ENCODE measurements at places on chromosomes 11 and 22. TPM values are rescaled to one million over a fixed set of nuclear protein-coding genes. Genes with fewer than 3 reads are reported as not detected.

The NAV2 gene
- total RNA-seq = 1.8 TPM

GRCh38 chr22:49141761-49142160 lies 685.9 kb downstream of the BRD1 start:
- H3K4me3 ChIP-seq = no peak overlapping the region
- H3K27ac ChIP-seq = no peak overlapping the region
- peaks cover 24% of the 10 kb centered on the region for H3K27me3 ChIP-seq
- H3K36me3 ChIP-seq = no peaks in the 10 kb centered on the region

The EPS8L2 gene
- total RNA-seq = 11.4 TPM

DNA sequence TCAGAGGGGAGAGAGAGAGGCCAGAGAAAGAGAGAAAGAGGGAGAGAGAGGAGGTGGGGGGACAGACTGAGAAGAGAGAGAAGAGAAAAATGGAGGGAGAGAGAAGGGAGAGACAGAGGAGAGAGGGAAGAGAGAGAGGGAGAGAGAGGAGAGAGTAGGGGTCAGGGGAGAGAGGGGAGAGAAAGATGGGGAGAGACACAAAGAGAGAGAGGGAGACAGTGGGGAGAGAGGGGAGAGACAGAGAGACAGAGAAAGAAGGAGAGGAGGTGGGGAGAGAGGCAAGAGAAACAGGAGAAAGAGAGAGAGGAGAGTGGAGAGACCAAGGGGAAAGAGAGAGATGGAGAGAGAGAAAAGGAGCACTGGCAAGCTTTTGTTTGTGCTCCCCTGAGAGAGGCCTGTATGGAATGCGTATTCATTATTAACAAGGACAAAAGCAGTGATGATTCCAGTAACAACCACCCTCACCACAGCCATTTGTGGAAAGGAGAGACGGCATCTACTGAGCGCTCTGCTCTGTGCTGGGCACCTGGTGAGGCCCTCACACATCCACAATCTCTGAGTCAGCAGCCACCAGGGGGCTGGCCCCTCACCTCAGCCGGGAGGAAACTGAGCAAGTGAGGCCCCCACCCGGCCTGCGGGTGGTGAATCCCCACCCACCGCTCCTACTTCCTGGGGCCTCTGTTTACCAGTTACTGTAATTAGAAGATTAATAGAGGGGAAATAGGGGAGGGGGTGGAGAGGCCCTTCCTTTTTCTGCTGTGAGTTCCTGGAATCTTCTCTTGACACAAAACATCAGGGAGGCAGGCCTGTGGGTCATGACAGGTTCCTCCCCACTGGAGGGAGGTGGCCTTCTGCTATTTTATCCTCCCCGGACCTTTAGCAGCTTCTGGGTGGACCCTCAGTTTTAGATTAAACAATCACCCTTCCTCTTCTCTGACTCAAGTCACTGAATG lies 14.6 kb upstream of the MIAT start:
- H3K4me3 ChIP-seq = peak overlapping the region; percentile 75
- H3K36me3 ChIP-seq = no peaks in the 10 kb centered on the region
- peak overlapping the region; percentile 99 for H3K27ac ChIP-seq
- H3K27me3 ChIP-seq = peaks cover 8% of the 10 kb centered on the region

GRCh38 chr22:42692239-42693054 lies 28.2 kb downstream of the A4GALT start:
- no peak for DNase-seq
- no peak overlapping the region for H3K4me3 ChIP-seq
- H3K27ac ChIP-seq = no peak overlapping the region
- H3K27me3 ChIP-seq = no peaks in the 10 kb centered on the region

DNA sequence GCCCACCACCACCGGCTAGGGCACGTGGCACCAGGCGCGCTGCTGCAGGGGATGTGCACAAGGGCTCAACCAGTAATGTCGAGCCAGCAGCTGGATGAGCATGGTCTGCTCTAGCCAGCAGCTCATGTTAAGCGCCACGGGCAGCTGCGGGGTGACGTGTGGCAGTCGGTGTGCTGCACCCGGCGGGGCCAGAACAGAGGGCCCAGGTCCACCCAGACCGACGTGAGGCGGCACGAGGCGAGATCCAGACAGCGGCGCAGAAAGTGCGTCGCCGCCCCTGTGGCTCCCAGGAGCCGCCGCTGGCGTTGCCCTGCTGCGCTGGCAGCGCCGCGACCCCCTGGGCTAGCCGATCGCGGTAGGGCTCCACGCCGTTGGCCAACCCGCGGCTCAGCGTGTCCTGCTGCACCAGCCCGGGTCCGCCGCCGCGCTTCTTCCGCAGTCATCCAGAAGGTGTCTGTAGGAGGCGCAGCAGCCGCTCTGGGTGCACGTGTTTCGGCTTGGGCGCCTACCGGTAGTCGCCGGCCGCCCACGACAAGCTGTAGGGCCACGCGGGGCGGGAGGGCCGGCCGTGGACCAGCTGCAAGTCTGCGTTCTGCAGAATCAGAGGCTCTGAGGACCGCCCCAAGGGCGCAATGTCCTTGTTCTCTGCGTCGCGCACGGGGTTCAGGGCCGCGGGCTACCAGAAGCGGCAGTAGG lies 4.6 kb upstream of the GALR3 start:
- peaks cover 6% of the 10 kb centered on the region for H3K4me1 ChIP-seq
- H3K27me3 ChIP-seq = peaks cover 33% of the 10 kb centered on the region
- H3K4me3 ChIP-seq = peak overlapping the region; percentile 69
- no peaks in the 10 kb centered on the region for H3K36me3 ChIP-seq
- no peak overlapping the region for H3K27ac ChIP-seq

- peaks cover 41% of the 10 kb centered on the region for H3K4me1 ChIP-seq
- H3K36me3 ChIP-seq = no peaks in the 10 kb centered on the region
- H3K27ac ChIP-seq = peak overlapping the region; percentile 60
- DNase-seq = peak; percentile 44
- no peaks in the 10 kb centered on the region for H3K27me3 ChIP-seq
- peak overlapping the region; percentile 39 for H3K4me3 ChIP-seq
Measured at GRCh38 chr22:39773976-39774539, 119.5 kb downstream of the ENTHD1 start.

- no peaks in the 10 kb centered on the region for H3K4me1 ChIP-seq
- H3K36me3 ChIP-seq = no peaks in the 10 kb centered on the region
- peaks cover 7% of the 10 kb centered on the region for H3K27me3 ChIP-seq
- H3K4me3 ChIP-seq = no peak overlapping the region
Measured at GRCh38 chr22:44396021-44396726, 83.4 kb upstream of the SHISAL1 start.

The GGTLC2 gene
- not detected for total RNA-seq

GRCh38 chr11:3156282-3156660 lies 8.8 kb downstream of the OSBPL5 start:
- no peak overlapping the region for H3K4me3 ChIP-seq
- DNase-seq = no peak
- H3K4me1 ChIP-seq = peaks cover 23% of the 10 kb centered on the region
- no peaks in the 10 kb centered on the region for H3K36me3 ChIP-seq
- H3K27ac ChIP-seq = no peak overlapping the region

The OR51B5 gene
- 0.30 TPM for total RNA-seq

- peaks cover 29% of the 10 kb centered on the region for H3K4me1 ChIP-seq
- H3K27me3 ChIP-seq = no peaks in the 10 kb centered on the region
- no peak for DNase-seq
- peaks cover 3% of the 10 kb centered on the region for H3K36me3 ChIP-seq
Measured at GRCh38 chr11:118530180-118530682, 761 bp upstream of the TMEM25 start.

GRCh38 chr11:10568486-10568941 lies at the start of gene LYVE1:
Gene LYVE1 (minus strand): TSS chr11:10568665. CDS start chr11:10568532, 133 bp downstream.
- H3K27me3 ChIP-seq = peaks cover 6% of the 10 kb centered on the region
- H3K4me3 ChIP-seq = no peak within 1 kb of the TSS
- no peaks in the 10 kb centered on the region for H3K4me1 ChIP-seq
- no peak for DNase-seq
- H3K36me3 ChIP-seq = no peaks in the 10 kb centered on the region

GRCh38 chr22:44202261-44202789 lies 21.6 kb downstream of the PARVG start:
- no peak for DNase-seq
- peaks cover 4% of the 10 kb centered on the region for H3K36me3 ChIP-seq
- H3K27me3 ChIP-seq = no peaks in the 10 kb centered on the region
- H3K4me1 ChIP-seq = no peaks in the 10 kb centered on the region

GRCh38 chr22:37052386-37053309 lies 1.1 kb downstream of the KCTD17 start:
- peaks cover 2% of the 10 kb centered on the region for H3K36me3 ChIP-seq
- DNase-seq = no peak
- H3K4me1 ChIP-seq = peaks cover 15% of the 10 kb centered on the region
- H3K4me3 ChIP-seq = peak overlapping the region; percentile 88

DNA sequence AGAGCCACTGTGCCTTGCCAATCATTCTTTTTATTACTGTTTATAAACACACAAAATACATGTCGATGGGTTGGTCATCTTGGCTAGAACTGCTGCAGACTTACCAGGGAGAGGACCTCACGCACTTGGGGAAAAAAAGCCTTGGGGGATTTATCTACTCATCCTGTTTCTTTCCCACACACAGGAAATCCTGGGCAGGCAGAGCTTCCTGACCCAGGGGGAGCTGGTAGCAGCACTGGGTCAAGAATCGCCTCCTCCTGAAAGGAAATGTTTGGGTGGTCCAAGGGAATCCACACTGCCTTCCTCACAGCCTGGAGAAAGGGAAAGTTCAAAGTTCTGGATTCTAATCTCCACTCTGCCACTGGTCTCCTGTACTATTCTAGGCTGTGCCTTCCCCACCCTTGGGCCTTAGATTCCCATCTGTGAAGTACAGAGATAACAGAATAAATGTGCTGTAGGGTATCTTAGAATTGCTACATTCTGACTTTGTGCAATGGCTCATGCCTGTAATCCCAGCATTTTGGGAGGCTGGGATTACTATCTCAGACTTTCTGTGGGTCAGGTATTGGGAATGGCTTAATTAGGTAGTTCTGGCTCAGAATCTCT lies 31.2 kb upstream of the SMTN start:
- DNase-seq = no peak
- H3K27me3 ChIP-seq = no peaks in the 10 kb centered on the region
- H3K36me3 ChIP-seq = no peaks in the 10 kb centered on the region
- H3K4me3 ChIP-seq = no peak overlapping the region
- H3K27ac ChIP-seq = no peak overlapping the region
- H3K4me1 ChIP-seq = peaks cover 5% of the 10 kb centered on the region

The NTM gene
- not detected for total RNA-seq

- no peak for DNase-seq
- H3K27me3 ChIP-seq = peaks cover 16% of the 10 kb centered on the region
- no peaks in the 10 kb centered on the region for H3K36me3 ChIP-seq
- no peak overlapping the region for H3K27ac ChIP-seq
Measured at GRCh38 chr11:78020246-78020645, 2.8 kb downstream of the KCTD14 start.

DNA sequence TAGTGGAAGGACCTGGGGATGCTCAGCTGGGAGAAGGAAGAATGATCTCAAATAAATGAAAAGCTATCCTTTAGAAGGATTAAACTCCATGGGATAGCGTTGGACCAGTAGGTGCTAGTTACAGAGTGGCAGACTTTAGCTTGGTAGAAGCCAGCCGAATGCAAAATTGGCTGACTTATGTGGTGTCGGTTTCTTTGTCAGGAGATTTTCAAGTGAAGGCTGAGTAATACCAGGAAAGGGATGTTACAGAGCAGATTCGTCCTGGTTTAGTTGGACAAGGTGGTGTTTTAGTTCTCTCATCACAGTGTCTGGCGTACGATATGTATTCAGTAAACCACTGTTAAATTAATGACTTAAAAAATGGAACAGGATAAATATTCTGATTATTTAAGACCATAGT lies 26.0 kb downstream of the FDX1 start:
- peak overlapping the region; percentile 13 for H3K27ac ChIP-seq
- H3K4me1 ChIP-seq = peaks cover 52% of the 10 kb centered on the region
- H3K36me3 ChIP-seq = peaks cover 3% of the 10 kb centered on the region
- DNase-seq = peak; percentile 20

The LYVE1 gene
- not detected for total RNA-seq

GRCh38 chr11:48029681-48030290 lies 49.4 kb downstream of the PTPRJ start:
- no peak overlapping the region for H3K4me3 ChIP-seq
- H3K36me3 ChIP-seq = peaks cover 5% of the 10 kb centered on the region
- peak overlapping the region; percentile 84 for H3K27ac ChIP-seq
- H3K27me3 ChIP-seq = no peaks in the 10 kb centered on the region

The MMP11 gene
- 0.56 TPM for total RNA-seq

The OSBPL5 gene
- total RNA-seq = 6.3 TPM

The KRTAP5-8 gene
- not detected for total RNA-seq

The OR51G2 gene
- total RNA-seq = not detected

The HSPB2 gene
- 0.19 TPM for total RNA-seq

GRCh38 chr11:116052603-116053547 lies 548.7 kb upstream of the CADM1 start:
- H3K4me3 ChIP-seq = no peak overlapping the region
- H3K27ac ChIP-seq = no peak overlapping the region
- H3K27me3 ChIP-seq = peaks cover 6% of the 10 kb centered on the region
- H3K4me1 ChIP-seq = no peaks in the 10 kb centered on the region

- no peaks in the 10 kb centered on the region for H3K4me1 ChIP-seq
- no peak overlapping the region for H3K4me3 ChIP-seq
- no peaks in the 10 kb centered on the region for H3K36me3 ChIP-seq
Measured at GRCh38 chr11:122076512-122077120, 39.4 kb downstream of the BLID start.

- no peaks in the 10 kb centered on the region for H3K36me3 ChIP-seq
- no peak overlapping the region for H3K27ac ChIP-seq
- DNase-seq = no peak
- H3K4me3 ChIP-seq = no peak overlapping the region
- no peaks in the 10 kb centered on the region for H3K4me1 ChIP-seq
- peaks cover 24% of the 10 kb centered on the region for H3K27me3 ChIP-seq
Measured at GRCh38 chr11:134794192-134794591, 382.1 kb upstream of the B3GAT1 start.

- peaks cover 13% of the 10 kb centered on the region for H3K4me1 ChIP-seq
- H3K27ac ChIP-seq = no peak overlapping the region
- DNase-seq = peak; percentile 28
- H3K36me3 ChIP-seq = no peaks in the 10 kb centered on the region
- H3K27me3 ChIP-seq = peaks cover 40% of the 10 kb centered on the region
Measured at GRCh38 chr22:45098056-45098455, 65.7 kb upstream of the NUP50 start.

DNA sequence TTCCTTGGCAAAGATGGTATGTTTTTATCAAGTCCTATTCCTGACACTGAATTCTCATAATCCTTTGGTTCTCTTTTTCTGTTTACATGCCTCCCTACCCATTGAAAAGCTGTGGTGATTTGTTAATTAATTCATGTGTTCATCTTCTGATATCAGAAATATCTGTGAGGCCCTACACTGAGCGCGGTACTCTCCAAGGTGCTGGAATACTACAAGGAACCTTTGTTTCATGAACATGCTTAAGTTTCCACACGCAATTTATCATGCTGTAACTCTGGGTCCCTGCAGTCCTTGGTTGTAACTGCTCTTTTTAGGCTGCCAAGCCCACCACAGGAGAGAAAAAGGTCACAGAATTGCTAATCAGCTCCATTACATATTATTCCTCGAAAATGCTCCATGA lies 331.8 kb downstream of the FAT3 start:
- DNase-seq = no peak
- H3K4me1 ChIP-seq = no peaks in the 10 kb centered on the region
- H3K4me3 ChIP-seq = no peak overlapping the region
- no peak overlapping the region for H3K27ac ChIP-seq

GRCh38 chr22:32900886-32901635 lies 99.6 kb downstream of the TIMP3 start:
- no peak overlapping the region for H3K4me3 ChIP-seq
- no peak for DNase-seq

The APOA4 gene
- total RNA-seq = not detected
